HTR-8/SVneo (cell line): ENCODE measurements at places on chromosomes 6 and 20.

DNA sequence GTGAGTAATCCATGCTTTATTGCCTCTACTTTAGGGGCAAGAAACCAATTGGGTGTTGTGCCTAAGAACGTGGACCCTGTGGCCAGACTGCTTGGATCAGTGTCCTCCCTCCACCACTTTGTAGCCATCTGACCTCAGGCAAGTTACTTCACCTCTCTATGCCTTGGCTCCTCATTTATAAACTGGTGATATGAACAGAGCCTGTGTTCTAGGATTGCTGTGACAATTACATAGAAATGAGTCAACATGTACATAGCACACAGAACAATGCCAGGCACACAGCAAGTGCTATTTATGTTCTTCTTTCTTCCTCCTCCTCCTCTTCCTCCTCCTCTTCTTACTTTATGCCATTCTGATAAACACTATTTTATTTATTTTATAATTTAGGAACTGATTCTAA is 339.4 kb downstream of the CD83 start:
- DNase-seq: no peak

DNA sequence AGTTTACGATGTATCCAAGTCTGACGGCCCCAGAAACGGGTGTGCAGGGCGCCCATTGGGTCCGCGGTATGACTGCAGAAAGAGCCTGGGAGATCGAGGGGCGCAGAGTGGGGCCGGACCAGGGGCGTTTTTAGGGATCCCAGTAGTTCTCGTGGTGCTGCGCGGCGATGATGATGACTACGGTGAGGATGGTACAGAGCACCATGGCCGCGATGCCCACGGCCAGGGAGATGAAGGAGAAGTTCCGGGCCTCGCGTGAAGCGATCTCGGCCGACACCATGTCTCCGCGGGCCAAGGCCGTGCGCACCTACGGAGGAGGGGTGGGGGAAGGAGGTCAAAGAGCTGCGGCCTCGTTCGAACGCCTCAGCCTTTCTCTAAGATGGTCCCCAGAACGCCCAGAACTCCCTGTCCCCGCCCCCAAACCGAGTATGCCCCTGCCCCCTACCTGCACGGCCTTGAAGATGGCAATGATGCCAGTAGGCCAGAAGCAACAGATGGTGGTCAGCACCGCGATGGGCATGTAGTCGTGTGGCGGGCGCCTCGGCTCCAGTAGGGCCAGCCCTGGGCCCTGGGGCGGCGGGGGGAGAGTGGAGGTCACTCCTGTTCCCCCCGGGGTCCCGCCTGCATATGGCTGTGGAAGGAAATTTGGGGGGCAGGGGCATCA is 2.5 kb downstream of the PRRT1 start:
- DNase-seq: no peak

- DNase-seq: no peak
Observed at GRCh38 chr20:17320456-17320855, 93.6 kb downstream of the PCSK2 start.

DNA sequence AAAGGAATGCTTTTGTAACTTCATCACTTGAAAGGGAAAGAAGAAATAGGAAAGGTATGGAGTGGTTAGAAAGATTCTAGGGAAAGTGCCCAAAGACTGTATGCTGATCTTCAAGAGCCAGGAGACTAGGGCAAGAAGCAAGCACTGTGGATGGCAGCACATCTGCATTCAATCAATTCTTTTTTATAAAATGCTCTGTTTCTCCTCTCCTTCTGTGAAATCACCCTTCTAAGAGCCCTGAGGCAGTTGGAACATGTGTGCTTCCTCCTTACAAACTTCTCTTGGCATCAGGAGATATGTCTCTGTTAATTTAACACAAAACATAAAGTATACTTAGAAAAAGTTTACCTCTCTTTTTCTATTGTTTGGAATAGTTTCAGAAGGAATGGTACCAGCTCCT is 1162.2 kb upstream of the GJE1 start:
- DNase-seq: no peak

GRCh38 chr20:29878777-29879442 is 1378.6 kb upstream of the DEFB115 start:
- DNase-seq: no peak

DNA sequence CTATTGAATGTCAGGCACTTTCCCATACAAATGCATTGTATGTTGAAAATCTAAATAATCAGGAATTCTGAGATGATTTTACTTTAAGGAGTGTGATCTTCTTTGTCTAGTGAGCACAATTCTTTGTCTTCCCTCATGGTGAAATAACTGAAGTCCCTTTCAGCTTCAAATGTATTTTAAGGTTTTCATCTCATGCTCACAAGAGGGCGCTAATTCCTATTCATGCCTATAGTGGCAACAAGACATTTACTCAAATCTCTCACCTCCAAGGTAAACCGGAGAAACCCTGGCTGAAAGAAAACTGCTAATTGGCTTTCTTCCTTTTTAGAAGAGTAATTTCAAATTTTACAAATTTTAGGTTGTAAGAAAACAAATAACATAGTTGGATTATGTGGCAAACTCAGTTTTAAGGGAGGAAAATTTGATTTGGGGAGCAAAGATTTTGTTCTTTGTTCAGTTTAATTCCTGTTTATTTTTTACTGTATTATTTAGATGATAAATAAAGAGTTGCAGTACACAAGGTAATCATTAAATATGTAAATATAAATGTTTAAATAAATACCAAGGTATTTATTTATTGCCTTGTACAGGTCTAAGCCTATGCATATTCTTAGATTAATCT is 69.1 kb downstream of the SLC35F1 start:
- DNase-seq: peak; percentile 25

DNA sequence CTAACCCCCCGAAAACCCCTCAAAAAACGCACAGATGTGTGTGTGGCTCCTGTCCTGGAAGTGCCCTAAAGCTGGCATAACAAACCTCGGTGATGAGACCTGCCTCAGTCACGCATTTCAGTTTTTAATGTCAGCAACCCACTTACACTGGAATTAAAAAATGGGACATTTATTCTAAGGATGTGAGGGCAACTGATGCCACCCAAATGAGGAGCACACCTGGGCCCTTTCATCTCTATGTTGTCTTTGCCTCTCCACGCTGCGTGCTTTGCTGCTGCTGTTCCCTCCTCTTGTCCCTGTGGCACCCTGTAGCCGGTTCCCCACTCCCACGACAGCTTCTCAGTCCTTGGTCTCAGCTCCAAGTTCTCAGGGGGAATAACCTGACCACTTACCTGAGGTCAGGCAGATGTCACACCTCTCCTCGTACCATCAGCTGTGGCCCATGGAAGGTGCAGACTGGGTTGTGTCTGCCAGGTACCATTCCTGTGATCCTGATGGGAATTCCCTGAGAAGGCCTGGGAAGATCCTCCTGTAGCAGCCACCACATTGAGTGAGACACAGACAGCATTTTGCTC is 134.2 kb upstream of the THBS2 start:
- no peak for DNase-seq

- DNase-seq: no peak
Observed at GRCh38 chr6:157454762-157455714, 74.0 kb downstream of the ZDHHC14 start.

GRCh38 chr20:38434301-38434741 is 807 bp downstream of the SNHG17 start:
- DNase-seq: no peak

GRCh38 chr6:41984623-41985022 is 43.0 kb upstream of the CCND3 start:
- DNase-seq: no peak

GRCh38 chr20:10329387-10330005 is 104.5 kb downstream of the MKKS start:
- no peak for DNase-seq

GRCh38 chr20:15119852-15120487 is 782.6 kb upstream of the FLRT3 start:
- no peak for DNase-seq

GRCh38 chr6:73739096-73739495 is 43.1 kb downstream of the CD109 start:
- peak; percentile 44 for DNase-seq
